ENCODE measurements at places on chromosomes 1 and 21. TPM values are rescaled to one million over a fixed set of nuclear protein-coding genes. Genes with fewer than 3 reads are reported as not detected.

- no peak overlapping the region for H3K27ac ChIP-seq
- peaks cover 4% of the 10 kb centered on the region for H3K4me1 ChIP-seq
- DNase-seq = no peak
- H3K4me3 ChIP-seq = no peak overlapping the region
These were observed 259.6 kb upstream of the PLD5 start for GRCh38 chr1:242784084-242784483.

GPR153 gene
- total RNA-seq = 9.3 TPM

- H3K27ac ChIP-seq = no peak overlapping the region
- H3K36me3 ChIP-seq = no peaks in the 10 kb centered on the region
These were observed 260.7 kb downstream of the CHRM3 start for GRCh38 chr1:239647045-239647444.

TAGLN2 gene
- total RNA-seq = 85.4 TPM

DNA sequence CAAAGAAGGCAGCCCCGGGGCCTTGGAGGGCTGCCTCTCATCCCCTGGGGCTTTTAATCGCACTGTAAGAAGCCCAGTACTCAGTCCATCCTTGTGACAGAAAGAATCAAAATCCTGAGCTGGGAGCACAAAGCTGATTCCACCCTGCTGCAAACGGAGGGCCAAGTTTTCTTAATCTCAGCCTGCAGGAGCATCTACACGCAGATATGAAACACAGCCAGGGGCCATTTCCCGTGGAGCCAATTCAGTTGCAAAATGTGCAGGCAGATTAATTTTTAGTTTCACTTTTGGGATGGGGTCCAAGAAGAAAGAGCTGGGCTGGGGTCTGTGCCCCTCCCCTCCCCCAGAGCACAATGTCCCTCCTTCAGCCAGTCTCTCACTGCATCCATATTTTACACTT lies 4.4 kb downstream of the LYPD8 start:
- H3K27me3 ChIP-seq = no peaks in the 10 kb centered on the region
- H3K36me3 ChIP-seq = no peaks in the 10 kb centered on the region
- H3K4me3 ChIP-seq = no peak overlapping the region
- H3K27ac ChIP-seq = no peak overlapping the region

DNA sequence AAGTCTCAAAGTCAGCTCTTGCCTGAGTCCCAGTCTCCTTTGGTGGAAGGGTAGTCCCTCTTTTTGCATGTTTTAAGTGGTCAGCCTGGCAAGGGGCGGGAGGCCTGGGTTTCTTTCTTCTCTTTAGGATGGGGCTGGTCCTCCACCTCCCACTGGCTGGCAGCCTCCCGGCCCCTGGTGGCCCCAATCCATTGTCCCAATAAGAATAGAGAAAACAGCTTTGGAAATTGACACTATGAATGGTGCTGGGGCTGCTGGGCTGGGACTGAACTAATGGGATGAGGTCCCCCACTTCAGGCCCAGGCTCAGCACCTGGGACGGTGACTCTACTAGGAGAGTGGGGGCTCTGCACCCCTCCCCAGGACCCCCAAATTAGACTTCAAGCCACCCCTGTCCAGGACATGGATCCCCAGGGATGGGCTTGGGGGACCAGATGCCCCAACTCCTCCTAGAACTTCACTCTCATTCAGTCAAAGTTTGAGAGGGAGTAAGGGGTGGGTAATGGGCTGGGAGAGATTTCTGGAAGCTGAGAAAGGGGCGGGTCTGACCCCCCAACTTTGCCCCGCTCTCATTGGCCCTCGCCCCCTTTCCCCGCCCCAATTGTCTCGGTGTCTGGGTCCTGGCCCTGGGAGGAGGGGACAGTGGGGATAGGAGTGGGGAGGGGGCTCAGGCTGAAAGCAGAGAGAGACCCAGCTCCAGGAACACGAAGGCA lies 18.2 kb downstream of the SLC27A3 start:
- H3K27ac ChIP-seq = no peak overlapping the region
- no peak overlapping the region for H3K4me3 ChIP-seq
- DNase-seq = no peak

GRCh38 chr21:33663241-33663640 lies 20.9 kb downstream of the ITSN1 start:
- H3K4me1 ChIP-seq = peaks cover 4% of the 10 kb centered on the region
- no peak for DNase-seq
- H3K36me3 ChIP-seq = no peaks in the 10 kb centered on the region
- H3K4me3 ChIP-seq = no peak overlapping the region
- no peaks in the 10 kb centered on the region for H3K27me3 ChIP-seq

ST6GALNAC5 gene
- total RNA-seq = 21.3 TPM

ERVH48-1 gene
- 0.17 TPM for total RNA-seq

DNA sequence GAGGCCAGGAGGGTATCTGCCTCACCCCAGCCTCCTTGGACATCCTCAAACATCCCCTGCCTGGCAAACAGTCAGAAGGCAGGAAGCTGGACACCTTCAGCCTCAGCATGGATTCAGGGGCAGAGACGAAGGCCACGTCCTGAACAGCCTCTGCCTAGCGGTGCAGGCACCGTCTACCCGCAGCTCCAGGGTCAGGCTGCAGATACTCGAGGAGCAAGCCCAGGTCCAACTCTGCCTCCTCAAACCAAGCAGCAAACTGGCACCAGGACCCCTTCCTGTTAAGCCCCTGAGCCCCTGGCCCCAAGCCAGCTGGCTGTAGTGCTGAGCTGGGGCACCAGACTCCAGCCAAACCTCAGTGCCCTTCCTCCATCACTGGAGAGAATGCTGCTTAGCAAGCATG lies 494.7 kb downstream of the NPHP4 start:
- no peak for DNase-seq
- H3K4me1 ChIP-seq = peaks cover 25% of the 10 kb centered on the region
- no peak overlapping the region for H3K4me3 ChIP-seq
- H3K27ac ChIP-seq = no peak overlapping the region
- no peaks in the 10 kb centered on the region for H3K36me3 ChIP-seq
- no peaks in the 10 kb centered on the region for H3K27me3 ChIP-seq

TMPRSS15 gene
- total RNA-seq = 0.10 TPM
